Epithelial cell of esophagus (primary cell): ENCODE measurements at places on chromosomes 7 and 10.
A peak's percentile ranks its signal among the peaks of the same experiment; 100 is the strongest.

- no peak for DNase-seq
These were observed 927 bp upstream of the ALOX5 start for GRCh38 chr10:45373003-45373575.

GRCh38 chr7:54885285-54885684, 126.3 kb upstream of the SEC61G start:
- DNase-seq, result no peak

- DNase-seq, result peak; percentile 48
These were observed 36.5 kb downstream of the COA1 start for GRCh38 chr7:43692582-43693373.

GRCh38 chr7:26617066-26617465, 247.3 kb downstream of the SKAP2 start:
- DNase-seq, result no peak

- peak; percentile 46 for DNase-seq
These were observed 1.8 kb downstream of the FOXI2 start for GRCh38 chr10:127738512-127739424.

GRCh38 chr7:35717013-35717412, 22.1 kb upstream of the HERPUD2 start:
- no peak for DNase-seq

DNA sequence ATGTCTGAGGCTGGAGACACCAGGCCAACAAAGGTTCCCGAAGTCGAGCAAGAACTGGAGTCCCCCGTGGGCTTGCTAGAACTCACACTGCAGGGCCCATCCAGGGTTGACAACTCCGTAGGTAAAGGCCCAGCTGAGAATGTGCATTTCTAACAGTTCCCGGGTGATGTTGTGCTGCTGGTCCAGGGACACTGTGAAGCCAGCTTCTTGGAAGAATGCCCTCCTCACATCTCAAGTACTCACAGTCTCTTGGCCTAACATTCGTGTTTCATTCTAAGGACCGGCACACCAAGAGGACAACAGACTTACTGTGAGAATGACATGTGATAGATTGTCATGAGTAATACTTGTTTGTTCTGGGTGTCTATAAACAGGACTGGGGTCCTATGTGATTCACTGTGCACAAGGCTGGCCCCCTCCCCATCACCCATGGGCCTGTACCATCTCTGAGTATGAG, 682.3 kb upstream of the IGFBP3 start:
- no peak for DNase-seq

GRCh38 chr7:44671069-44671468, 64.6 kb downstream of the OGDH start:
- no peak for DNase-seq

DNA sequence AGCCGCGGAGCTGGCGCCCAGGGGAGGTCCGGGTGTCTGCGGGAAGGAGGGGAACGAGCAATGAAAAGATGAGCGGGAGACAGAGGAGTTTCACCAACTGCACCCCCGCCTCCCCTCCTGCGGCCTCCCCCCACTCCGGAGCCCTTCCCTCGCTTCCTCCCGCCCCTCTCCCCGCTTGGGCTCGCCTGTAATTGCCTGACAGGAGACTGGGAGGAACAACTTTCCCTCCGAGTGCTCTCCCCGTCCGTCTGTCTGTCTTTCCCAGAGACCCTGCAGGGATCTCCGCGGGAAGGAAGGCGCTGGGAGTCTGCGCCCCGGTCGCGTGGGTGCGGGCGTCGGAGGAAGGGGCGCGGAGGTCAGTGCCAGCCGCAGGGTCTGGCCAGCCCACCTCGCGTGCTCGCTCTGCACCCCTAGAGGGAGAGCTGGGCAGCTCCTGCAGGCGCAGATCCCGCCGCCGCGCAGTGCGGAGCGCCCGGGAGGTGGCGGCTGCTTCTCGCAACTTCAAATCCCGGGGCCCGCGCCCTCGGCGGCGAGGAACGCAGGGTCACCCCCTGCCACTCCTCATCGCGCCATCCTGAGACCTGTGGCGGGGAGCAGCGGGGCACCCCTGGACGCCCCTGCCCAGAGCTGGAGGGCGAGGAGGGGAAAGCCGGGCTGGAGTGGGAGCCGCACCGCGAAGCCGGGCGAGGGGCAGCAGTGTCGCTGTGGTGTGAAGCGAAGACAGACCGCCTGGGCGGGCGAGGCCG, 511 bp upstream of the NRP1 start:
- DNase-seq, result peak; percentile 87

GRCh38 chr7:44707558-44708230, 41.0 kb upstream of the ZMIZ2 start:
- no peak for DNase-seq

GRCh38 chr10:84200537-84201243, 6.4 kb downstream of the CDHR1 start:
- DNase-seq, result no peak

DNA sequence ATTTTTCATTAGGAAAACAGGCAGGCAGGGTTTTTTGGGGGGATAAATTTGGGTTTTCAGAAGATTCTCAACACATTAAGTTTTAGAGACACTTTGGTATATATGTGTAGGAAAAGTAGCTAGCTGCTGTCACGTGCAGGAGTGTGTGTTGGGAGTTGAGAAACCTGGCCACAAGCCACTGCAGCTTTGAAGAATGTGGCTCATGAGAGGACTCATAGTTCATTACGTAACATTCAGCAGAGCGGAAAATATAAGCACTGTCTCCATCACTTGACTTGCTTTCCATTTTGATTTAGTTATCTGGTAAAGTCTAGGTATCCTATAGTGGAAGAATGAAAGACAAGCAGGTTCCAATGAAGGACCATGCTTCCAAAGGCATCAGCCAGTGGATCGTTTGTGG, 31.2 kb downstream of the SMNDC1 start:
- peak; percentile 91 for DNase-seq

DNA sequence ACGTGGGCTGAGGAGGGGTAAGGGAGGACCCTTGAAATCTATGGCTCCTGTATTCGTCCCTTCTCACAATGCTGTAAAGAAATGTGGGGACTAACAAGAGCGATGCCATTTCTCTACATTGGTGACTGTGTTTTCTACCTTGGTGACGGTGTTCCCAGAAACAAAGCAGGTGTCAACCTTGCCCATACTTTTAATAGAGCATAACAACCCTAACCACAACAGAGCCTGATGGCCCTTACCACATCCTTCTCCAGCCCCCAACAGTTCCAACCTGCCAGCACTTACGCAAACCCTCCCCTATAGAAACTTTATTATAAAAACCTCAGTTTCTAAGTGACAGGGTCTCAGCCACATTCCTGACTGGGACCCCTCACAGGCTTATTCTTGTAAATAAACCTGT, 28.2 kb upstream of the ADCYAP1R1 start:
- DNase-seq, result no peak

DNA sequence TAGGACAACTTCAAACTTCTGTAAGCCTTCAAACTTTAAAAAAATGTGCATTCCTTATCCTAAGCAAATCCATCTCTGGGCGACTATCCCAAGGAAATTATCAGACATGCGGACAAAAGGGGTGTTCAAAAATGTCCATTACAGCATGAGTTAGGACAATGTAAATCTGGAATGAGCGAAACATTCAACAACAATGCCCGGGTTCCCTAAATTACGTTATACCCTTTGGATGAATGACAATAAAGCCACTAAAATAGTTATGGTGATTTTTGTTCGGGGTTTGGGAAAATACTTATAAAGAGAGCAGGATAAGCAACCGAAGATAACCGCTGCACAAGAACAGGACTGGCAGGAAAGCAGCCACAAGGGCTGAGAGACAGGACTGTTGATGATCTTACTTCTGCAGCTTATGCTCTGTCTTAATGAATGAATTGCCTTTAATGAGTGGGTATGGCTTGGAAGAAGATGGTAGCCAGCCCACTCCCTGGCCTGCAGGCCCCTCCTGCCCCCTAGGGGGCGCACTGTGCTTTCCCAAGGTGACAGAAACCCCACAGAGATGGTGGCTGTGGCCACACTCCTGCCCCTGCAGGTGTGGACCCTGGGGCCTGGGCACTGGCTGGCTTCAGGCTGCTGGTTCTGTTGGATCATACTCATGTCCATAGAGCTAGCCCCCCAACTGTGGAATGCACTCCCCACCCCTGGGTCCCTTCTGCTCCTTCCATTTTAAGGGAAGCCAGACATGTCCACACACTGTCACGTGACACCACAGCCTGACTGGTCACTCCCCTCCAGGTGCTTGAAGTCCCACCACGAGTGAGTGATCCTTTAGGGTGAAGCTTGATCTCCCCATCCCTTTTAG, 45.0 kb downstream of the ZCCHC24 start:
- DNase-seq, result peak; percentile 42

DNA sequence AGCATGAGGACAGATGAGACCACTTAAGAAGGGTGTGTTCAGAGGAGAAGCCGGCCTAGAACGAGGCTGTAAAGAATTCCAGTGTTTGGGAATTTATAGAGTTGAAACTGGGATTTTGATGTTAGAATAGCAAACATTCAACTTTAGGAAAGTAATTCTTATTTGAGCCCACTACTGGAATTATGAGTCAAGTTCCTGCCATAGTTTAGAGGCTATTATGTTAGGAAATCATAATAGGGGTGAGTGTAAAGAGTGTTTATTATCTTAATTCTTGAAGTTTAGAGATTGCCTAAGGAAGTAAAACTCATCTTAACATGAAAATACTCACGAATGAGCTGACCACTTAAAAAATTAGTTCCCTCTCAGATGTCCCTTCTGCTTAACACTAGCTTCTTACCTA, 2.1 kb downstream of the CBLL1 start:
- no peak for DNase-seq

DNA sequence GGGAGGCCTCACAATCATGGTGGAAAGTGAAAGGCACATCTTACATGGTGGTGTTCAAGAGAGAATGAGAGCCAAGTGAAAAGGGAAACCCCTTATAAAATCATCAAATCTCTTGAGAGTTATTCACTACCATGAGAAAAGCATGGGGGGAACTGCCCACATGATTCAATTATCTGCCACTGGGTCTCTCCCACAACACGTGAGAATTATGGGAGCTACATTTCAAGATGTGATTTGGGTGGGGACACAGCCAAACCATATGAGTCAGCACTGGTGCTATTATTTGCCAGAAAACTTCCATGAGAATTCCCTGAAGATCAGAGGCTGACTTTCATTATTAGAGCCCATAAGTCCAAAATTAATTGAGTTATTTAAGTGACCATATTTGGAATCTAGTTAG, 1001.2 kb upstream of the POT1 start:
- DNase-seq, result no peak

GRCh38 chr7:70303309-70303708, 705.0 kb downstream of the AUTS2 start:
- no peak for DNase-seq

DNA sequence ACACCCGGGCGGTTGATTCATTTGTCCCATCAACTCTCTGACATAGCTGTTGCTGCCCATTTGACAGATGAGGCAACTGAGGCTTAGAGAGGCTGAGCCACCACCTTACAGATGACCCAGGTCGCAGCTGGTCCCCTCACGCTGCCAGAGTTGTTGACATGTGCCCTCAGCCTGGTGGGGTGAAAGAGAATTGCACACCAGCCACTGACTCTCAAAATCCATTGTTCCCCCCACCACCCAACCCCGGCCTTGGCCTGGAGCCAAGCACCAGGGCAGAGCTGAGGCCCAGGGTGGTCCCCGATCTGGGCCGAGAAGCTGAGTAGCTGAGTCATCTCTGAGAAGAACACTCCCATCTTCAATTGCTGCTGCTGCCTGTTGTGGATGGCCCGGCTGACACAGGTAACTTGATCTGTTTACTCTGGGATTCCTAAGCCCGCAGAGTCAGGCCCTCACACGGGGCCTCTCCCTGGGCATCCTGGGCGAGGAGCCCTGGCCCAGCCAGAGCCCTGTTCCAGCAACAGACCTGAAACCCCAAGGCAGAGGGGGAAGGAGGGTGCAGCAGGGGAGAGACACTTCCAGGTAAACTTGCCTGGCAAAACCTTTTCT, 27.5 kb downstream of the PVRIG start:
- peak; percentile 91 for DNase-seq

DNA sequence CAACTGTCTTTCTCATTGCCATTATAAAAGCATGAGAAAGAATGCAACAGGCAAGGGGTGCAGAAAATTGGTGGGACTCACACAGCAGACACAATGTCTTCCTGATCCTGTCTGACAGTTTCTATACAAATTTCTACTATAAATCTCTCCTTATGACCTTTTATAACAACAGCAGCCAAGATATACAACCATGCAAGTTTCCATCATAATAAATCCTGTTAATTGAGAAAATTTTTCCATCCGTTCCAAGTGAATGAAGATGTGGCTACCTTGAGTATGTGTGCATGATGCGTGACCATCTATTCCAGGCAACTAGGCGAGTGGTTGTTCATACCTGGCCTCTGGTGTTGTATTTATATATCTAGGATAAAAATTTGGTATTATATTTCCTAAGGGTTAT, 216.7 kb downstream of the BBS9 start:
- DNase-seq, result no peak

- no peak for DNase-seq
These were observed 125.4 kb downstream of the SEMA3D start for GRCh38 chr7:85061456-85061855.

DNA sequence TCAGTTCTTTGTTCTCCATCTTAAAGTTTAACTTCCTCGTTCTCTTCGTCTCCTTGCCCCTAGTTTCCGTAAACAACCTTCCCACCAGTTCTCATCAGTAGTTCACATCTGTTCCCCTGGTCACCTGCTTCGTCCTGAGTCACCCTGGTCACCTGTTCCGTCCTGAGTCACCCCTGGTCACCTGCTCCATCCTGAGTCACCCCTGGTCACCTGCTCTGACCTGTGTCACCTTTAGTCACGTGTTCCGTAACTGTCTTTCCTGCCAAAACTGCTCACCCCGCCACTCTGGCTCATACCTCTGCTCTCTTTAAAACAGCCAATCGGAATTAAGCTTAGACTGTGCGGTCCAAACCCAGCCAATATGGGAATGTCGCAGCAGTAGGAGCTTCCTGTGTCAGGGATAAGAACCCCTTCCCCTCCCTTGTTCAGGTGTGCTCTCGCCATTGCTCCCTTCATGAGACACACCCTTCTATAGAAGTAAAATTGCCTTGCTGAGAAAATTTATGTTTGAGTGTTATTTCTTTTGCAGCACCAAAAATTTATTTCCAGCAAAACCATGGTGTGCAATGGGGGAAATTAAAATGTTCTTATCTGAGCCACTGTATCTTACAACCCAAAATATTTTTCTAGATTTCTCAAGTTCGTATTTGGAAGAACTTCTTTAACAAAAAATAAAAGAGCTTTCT, 112.2 kb downstream of the VIM start:
- no peak for DNase-seq

DNA sequence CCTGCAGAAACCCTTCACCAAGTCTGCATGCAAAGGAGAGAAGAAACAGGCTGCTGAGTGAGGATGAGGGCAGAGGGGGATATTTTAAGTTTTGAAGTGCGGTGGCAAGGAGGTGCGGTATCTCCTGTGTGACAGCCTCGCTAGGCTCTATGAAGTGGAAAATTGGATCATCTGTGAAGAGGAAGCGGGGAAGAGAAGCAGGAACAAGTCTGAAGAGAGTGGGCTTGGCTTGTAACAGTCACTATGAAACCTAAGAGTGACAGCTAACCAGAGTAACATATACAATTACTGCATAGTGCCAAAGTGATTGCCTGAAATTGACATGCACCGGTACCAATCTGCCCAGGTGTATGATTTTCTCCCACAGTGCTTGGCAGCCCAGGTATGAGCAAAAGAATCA, 287.5 kb upstream of the KLF14 start:
- DNase-seq, result no peak

- no peak for DNase-seq
These were observed 12.2 kb upstream of the MYH16 start for GRCh38 chr7:99260395-99260794.
